Endothelial cell of umbilical vein (primary cell): ENCODE measurements at places on chromosomes 2 and 18. TPM values are rescaled to one million over a fixed set of nuclear protein-coding genes. Genes with fewer than 3 reads are reported as not detected.
A peak's percentile ranks its signal among the peaks of the same experiment; 100 is the strongest.

- no peaks in the 10 kb centered on the region for H3K36me3 ChIP-seq
- no peak overlapping the region for H3K4me3 ChIP-seq
- no peaks in the 10 kb centered on the region for H3K27me3 ChIP-seq
- H3K4me1 ChIP-seq: no peaks in the 10 kb centered on the region
- no peak overlapping the region for H3K27ac ChIP-seq
Observed at GRCh38 chr2:58871469-58872142, 630.5 kb upstream of the FANCL start.

GRCh38 chr18:77974329-77974728, 724.7 kb downstream of the GALR1 start:
- H3K4me1 ChIP-seq: no peaks in the 10 kb centered on the region
- H3K27me3 ChIP-seq: no peaks in the 10 kb centered on the region
- DNase-seq: no peak
- H3K36me3 ChIP-seq: no peaks in the 10 kb centered on the region
- H3K4me3 ChIP-seq: no peak overlapping the region

Gene D2HGDH
- 22.3 and 27.9 TPM in 2 replicates for total RNA-seq

- no peak overlapping the region for H3K4me3 ChIP-seq
- no peak overlapping the region for H3K27ac ChIP-seq
- H3K36me3 ChIP-seq: no peaks in the 10 kb centered on the region
Observed at GRCh38 chr2:206805887-206806607, 40.6 kb downstream of the FASTKD2 start.

DNA sequence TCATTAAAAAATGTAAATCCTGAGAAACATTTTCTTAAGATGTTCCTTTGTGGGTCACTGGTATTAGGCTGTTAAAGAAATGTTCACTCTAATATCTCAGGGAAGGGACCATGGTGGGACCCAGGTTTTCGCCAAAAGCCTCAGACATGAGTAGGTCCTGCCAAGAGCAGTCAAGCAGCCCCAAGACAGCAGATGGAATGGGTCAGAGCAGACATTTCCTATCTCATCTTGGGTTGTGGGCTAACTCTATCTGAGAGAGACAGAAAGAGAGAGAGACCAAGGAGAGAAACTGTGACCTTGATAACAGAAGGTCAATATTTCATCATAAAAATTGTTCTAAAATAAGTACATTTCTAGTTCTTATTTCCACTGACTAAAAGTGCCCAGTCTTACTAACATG, 661.7 kb downstream of the TSN start:
- no peaks in the 10 kb centered on the region for H3K36me3 ChIP-seq
- no peak overlapping the region for H3K27ac ChIP-seq

DNA sequence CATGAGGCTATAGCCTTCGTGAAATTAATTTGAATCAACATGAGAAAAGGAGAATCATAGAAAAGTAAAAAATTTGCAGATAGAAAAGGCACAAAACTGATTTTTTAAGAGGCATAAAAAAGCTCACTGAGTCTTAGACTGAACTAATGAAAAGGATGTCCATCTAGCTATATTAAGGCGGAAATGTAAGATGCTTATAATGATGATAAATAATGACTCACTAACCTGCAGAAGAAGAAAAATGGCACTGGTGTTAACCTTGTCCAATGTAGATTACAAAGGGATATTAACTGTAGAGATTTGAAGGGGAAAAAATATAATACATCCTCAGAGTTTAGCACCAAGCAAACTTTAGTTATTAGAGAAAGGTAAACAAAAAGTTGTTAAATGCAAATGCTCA, 1098.0 kb upstream of the DDX18 start:
- H3K36me3 ChIP-seq: no peaks in the 10 kb centered on the region
- H3K27ac ChIP-seq: no peak overlapping the region
- no peak for DNase-seq
- no peak overlapping the region for H3K4me3 ChIP-seq
- no peaks in the 10 kb centered on the region for H3K27me3 ChIP-seq

Gene GAD1
- 0.60 TPM in 1 of 2 replicates, not detected in the other for total RNA-seq

GRCh38 chr2:62499430-62500060, 6.5 kb downstream of the TMEM17 start:
- DNase-seq: no peak
- H3K4me1 ChIP-seq: no peaks in the 10 kb centered on the region
- H3K4me3 ChIP-seq: no peak overlapping the region
- no peaks in the 10 kb centered on the region for H3K36me3 ChIP-seq
- H3K27ac ChIP-seq: no peak overlapping the region
- H3K27me3 ChIP-seq: no peaks in the 10 kb centered on the region

DNA sequence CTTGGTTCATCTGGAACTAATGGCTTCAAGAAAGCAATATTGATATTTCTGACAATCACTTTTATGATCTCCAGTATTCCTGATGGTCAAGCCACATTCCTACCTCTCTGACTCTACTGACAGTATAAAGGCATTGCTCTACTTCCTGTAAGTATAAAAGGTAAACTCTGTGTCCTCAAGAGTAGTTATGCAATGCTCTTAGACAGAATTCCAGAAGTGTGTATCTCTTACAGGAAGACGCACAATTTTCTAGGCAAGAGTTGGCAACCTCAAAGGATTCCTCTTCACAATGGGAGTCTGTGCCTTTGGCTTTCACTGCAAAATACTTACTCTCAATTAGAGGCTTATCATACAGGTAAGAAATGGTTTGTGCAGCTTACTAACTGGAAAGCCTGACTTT, 100.1 kb downstream of the THADA start:
- peaks cover 5% of the 10 kb centered on the region for H3K4me1 ChIP-seq
- DNase-seq: no peak
- no peaks in the 10 kb centered on the region for H3K27me3 ChIP-seq
- H3K4me3 ChIP-seq: no peak overlapping the region
- H3K36me3 ChIP-seq: no peaks in the 10 kb centered on the region

DNA sequence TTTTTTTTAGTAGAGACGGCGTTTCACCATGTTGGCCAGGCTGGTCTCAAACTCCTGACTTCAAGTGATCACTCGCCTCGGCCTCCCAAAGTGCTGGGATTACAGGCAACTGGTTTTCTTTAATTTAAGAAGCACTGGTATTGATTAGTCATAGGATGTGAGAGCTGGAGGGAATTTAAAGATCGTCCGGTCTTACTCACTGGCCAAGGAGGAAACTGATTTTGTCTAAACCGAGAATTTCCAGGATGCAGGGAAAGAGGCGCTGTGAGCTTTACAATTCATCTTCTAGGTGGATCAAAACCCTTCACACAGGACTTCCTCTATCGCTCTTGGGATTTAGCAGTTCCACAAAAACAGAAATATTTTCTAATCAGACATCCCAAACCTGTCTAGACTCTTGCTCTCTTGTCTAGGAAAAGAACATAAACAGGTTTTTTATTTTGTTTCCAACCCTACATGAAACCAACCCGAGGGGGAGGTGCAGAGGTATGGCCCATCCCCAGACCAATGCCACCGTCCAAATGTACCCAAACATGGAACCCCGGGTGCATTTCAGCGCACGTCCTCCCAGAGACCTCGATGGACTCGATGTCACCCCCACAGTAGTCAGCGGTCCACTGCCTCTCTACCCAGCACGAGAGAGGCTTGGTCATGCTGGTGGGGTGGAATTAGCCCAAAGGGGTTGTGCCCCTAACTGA, 12.5 kb upstream of the TUBB6 start:
- DNase-seq: peak; percentile 65
- H3K27me3 ChIP-seq: no peaks in the 10 kb centered on the region
- H3K36me3 ChIP-seq: no peaks in the 10 kb centered on the region
- peak overlapping the region; percentile 85 for H3K27ac ChIP-seq
- H3K4me1 ChIP-seq: peaks cover 14% of the 10 kb centered on the region

- no peaks in the 10 kb centered on the region for H3K27me3 ChIP-seq
- H3K4me3 ChIP-seq: peak overlapping the region; percentile 28
- H3K27ac ChIP-seq: peak overlapping the region; percentile 86
- peaks cover 16% of the 10 kb centered on the region for H3K4me1 ChIP-seq
Observed at GRCh38 chr18:62425465-62426190, 97.2 kb upstream of the ZCCHC2 start.

DNA sequence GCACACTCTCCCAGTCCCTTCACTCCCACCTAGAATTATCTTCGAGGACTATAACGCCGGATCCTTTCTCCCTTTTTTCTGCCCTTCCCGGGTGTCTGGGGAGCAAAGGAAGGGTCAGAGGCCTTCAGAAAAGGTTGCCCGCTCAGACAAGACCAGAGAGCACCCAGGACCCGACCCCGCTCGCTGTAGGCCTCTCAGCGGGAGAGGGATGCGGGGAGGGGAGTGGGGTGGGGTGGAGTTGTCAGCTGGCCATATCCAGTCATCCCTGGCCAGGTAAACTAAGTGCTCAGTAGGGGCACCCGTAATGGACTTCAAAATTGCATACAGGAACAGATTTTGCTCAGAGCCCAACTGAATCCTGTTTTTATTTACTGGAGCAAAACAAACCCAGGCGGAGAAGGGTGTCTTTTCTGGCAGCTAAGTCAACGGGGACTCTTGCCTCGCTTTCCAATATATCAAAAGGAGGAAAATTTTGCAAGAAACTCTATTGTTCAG, 65.0 kb downstream of the NOL4 start:
- H3K27ac ChIP-seq: no peak overlapping the region
- H3K4me3 ChIP-seq: no peak overlapping the region
- no peak for DNase-seq
- H3K27me3 ChIP-seq: peaks cover 10% of the 10 kb centered on the region
- H3K4me1 ChIP-seq: no peaks in the 10 kb centered on the region
- no peaks in the 10 kb centered on the region for H3K36me3 ChIP-seq

DNA sequence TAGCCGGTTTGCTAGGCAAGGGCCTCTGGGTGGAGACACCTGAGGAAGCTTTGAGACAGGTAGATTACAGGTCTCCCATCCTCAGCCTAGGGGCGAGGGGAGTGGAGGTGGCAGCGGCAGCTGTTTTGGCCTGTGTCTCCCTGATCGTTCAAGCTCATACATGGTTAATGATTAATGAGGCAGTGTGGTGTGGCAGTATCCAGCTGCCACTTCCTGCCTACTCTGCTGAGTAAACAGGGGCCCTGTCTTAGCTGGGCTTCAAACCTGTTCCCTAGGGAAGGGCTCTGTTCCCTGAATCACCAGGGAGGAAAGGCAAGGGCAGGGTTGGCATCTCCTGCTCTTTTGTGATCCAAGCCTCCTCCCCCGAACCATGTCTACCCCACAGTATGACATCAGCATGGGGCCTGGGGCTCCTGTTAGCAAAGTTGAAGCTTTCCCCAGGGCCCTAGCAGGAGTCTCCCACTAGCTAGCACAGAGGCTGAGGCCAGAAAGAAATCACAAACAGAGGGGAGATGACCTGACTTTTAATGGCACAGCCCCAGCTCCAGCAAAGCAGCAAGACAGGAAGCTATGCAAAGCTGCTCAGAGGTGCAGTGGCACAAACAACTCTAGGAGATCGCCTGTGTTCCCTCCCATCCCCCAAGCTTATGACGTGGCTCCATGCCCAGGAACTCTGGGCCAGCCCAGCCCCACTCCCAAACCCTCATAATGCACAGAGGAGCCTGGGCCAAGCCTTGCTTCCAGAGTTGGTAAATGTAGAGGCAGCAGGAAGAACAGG, 3.7 kb upstream of the TUBA4B start:
- no peaks in the 10 kb centered on the region for H3K27me3 ChIP-seq
- no peak overlapping the region for H3K4me3 ChIP-seq
- DNase-seq: peak; percentile 85
- peak overlapping the region; percentile 75 for H3K27ac ChIP-seq

Gene VPS4B
- total RNA-seq: 50.2 and 54.7 TPM in 2 replicates

Gene SETBP1
- 3.1 and 4.2 TPM in 2 replicates for total RNA-seq

Gene SGO2
- total RNA-seq: 19.7 and 20.5 TPM in 2 replicates

DNA sequence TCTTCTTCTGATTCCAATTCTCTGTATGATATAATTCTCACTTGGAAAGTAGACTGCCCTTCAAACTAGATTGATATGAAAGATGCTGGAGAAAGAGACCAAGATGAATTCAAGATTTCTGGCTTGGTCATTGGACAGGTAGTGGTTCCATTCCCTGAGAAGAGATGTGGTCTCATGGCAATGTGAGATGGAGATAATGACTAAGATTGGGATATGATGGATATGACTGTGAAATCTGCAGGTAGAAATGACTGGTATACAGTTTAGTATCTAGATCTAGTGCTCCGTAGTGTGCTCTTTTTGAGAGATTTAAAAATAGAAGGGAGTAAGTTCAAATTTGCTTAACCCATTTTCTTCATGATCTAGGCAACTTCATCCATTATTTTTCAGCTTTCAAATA, 425.4 kb upstream of the TRIB2 start:
- no peaks in the 10 kb centered on the region for H3K36me3 ChIP-seq
- H3K4me1 ChIP-seq: peaks cover 14% of the 10 kb centered on the region
- no peak overlapping the region for H3K4me3 ChIP-seq
- peaks cover 3% of the 10 kb centered on the region for H3K27me3 ChIP-seq
- no peak overlapping the region for H3K27ac ChIP-seq

Gene SLC20A1
- total RNA-seq: 141 and 149 TPM in 2 replicates

Gene PROKR1
- total RNA-seq: not detected in 2 replicates

GRCh38 chr18:43681661-43682060, 404.4 kb upstream of the SYT4 start:
- H3K4me1 ChIP-seq: no peaks in the 10 kb centered on the region
- H3K27me3 ChIP-seq: no peaks in the 10 kb centered on the region
- H3K27ac ChIP-seq: no peak overlapping the region
- no peak for DNase-seq
- no peak overlapping the region for H3K4me3 ChIP-seq

DNA sequence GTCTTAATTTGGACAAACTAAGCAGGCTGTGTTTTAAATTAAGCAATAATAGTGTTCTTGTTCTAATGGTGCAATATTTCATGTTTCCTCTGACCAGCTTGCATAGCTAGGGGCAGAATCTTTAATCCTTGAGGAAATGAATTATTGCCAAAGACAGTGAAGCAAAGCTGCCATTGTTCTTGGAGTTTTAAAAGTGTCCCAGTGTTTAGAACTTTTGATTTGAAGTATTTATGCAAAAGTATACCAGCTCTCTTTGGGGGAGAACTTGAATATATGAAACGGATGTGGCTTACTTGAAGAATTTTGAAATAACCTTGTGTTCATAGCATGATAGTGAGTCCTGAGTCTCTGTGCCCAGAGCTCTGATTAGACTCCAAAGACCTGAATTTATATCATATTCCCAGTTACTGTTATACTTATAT, 33.4 kb downstream of the ITGA6 start:
- no peak overlapping the region for H3K27ac ChIP-seq
- peaks cover 27% of the 10 kb centered on the region for H3K4me1 ChIP-seq
- no peak overlapping the region for H3K4me3 ChIP-seq
- no peaks in the 10 kb centered on the region for H3K36me3 ChIP-seq

DNA sequence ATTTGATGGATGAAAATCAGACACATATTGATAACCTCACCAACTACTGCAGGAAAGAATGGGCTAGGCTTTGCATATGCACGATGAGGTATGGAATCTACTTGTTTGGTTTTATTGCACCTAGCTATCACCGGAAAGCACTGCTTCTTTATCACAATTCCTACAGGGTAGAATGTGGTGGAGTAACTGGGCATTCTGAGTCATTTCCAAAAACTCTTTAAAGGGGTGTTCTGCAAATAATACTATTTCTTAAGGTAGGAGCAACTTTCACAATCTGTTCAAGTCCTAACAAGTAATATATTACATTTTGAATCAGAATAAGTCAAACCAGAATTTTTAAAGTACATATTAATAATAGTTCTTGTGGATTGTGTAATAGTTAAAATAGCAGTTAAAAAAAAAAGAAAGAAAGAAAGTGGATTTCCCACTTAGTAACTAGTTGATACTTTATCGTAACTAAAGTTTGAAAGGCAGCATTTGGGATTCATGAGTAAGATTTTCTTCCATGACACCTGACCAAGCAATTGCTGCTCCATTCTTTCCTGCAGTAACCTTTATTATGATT, 40.5 kb downstream of the INO80C start:
- peak; percentile 33 for DNase-seq
- H3K27me3 ChIP-seq: no peaks in the 10 kb centered on the region
- H3K27ac ChIP-seq: peak overlapping the region; percentile 90
- no peak overlapping the region for H3K4me3 ChIP-seq
- peaks cover 69% of the 10 kb centered on the region for H3K4me1 ChIP-seq

Gene DOCK10
- total RNA-seq: 19.4 and 23.0 TPM in 2 replicates

Gene REG3G
- total RNA-seq: not detected in 2 replicates
